ENCODE measurements at places on chromosomes 1 and 21.

DNA sequence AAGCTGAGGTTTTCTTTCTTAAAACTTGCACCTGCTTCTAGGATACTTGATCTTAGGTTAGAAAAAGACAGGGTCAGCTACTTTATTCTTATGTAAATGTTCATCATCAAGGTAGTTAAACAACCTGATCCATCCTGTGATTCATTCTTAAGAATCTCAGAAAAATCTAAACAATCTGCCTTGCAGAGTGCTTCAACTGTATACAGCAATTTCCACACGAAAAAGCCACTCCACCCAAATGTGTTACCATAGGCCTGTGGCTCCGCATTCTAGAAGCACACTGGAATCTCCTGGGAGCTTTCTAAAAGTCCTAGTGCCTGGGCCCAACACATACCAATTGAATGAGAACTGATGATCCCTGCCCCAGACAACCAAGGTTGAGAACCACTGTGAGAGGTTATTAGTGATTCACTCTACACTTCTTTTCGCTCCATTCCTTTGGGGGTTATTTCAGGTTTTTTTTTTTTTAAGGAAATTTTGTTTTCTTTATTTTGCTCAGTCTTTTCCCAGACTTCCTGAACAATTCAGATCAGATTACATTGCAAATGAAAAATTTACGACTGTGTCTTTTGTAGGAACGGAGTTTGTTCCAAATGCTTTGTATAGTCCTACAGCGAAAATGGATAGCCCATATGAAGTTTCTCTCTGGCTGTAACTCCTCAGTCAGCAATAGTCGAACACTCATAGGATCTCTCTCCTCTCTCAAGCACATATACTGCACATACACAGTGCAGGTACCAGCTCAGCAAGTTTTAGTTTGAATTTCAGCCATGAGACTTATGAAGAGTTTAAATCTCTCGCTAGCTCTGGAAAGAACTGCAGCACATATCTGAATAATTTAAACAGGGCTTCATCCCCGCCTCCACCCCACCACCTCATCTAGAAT, 16.1 kb downstream of the SMYD2 start:
- peak; percentile 67 for DNase-seq

DNA sequence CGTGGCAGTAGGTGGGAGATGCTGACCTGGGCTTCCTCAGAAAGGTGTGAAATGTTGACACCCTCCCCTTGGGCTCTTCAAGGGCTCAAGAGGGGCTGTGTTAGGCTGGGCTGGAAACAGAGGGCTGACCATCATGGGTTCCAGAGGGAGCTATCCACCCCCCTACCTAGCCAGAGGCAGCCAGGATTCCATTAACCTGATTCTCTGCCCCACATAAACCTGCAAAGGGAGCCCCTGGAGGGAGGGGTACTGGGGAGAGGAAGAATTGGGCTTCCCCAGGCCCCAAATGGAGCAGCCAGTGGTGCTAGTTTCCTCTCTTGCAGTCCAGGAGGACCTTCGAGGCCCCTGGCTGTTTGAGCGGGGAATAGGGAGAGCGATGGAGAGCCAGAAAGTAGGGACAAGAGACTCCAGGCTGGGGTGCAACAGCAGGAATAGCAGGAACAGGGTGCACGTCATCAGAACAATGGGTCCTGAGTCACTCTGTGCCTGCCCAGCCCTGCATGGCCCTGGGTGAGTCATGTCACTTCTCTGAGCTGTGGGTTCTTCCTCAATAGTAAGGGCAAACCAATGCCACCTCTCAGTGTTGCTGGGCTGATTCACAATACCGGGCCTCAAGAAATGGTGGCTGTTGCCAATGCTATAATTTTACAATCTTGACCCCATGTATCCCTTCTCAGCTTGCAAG, 121.2 kb downstream of the EPHB2 start:
- peak; percentile 86 for DNase-seq

- DNase-seq = peak; percentile 90
Observed at GRCh38 chr1:33099290-33100118, 18.6 kb downstream of the AZIN2 start.

DNA sequence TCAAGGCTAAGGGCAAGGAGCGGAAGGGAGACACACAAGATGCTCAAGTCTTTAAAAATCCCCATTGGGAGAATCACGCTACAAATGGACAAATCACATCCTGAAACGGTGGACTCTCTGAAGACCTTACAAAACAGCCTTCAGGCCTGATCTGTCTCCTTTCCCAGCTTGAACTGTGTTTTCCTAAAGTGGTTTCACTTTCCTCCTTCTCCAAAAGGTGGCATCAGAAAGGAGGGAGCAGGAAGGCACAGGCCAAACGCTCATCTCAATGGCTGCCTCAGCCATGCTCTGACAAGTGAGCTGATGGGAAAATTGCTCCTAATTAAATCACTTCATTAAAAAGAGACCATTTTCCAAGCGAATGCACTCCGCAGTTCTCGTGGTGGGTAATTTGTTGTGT, 47.7 kb downstream of the UTP25 start:
- peak; percentile 40 for DNase-seq

DNA sequence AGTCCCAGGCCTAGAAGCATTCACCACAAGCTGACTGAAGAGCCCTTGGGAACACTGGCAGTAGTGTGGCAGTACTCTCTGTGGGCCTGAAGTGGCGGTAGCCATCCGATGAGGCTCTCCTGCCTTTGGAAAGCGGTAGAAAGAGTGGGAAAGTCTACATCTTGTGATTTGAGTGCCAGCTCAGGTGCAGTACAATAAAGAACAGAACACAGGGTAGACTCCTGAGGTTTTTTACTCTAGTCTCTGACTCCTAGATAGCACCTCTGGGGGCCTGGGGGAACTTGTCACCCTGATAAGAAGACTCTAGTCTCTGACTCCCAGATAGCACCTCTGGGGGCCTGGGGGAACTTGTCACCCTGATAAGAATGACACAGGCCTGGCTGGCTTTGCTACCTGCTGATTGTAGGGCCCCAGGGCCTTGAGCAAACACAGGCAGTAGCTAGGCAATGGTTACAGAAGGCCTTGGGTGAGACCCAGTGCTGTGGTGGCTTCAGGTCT, 18.0 kb upstream of the IL20 start:
- DNase-seq = no peak

- no peak for DNase-seq
Observed at GRCh38 chr1:185608177-185608576, 126.0 kb upstream of the HMCN1 start.

GRCh38 chr1:155379631-155380090, 59.0 kb downstream of the RUSC1 start:
- DNase-seq = peak; percentile 74

GRCh38 chr1:233655301-233655740, 41.4 kb downstream of the KCNK1 start:
- DNase-seq = no peak

DNA sequence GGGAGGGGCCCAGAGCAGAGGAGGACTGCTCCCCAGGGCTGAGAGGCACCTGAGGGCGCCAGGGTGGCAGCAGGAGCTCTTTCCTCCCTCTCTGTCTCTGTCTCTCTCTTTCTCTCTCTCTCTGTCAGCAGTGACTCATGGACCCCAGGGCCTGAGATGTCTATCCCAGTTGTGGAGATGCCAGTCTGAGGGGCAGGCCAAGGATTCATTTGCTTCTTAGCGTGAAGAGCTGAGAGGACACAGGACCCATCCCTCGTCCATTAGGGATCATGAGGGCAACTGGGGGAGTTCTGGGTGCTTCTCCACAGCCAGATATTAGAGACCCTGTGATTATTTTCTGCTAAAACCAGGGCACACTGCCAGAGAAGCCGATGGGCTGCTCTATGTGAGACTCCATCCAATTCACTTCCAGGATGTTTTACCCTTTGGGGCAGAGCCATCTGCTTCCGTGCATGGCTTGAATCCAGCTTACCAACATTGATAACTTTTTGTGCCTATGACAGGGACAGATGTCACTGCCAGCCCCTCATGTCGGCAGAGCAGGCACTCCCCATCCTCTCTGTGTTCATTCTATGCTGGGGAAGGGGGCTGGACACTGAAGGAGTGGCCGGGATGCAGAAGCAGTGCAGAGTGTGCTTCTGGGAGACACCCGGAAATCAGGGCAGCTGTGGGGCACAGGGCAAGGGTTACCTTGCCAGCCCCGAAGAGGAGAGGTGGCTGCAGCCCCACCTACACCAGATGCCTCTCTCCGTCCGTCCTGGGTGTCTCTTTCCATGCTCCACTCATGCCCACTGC, 4.1 kb upstream of the PCBP3 start:
- DNase-seq = no peak

DNA sequence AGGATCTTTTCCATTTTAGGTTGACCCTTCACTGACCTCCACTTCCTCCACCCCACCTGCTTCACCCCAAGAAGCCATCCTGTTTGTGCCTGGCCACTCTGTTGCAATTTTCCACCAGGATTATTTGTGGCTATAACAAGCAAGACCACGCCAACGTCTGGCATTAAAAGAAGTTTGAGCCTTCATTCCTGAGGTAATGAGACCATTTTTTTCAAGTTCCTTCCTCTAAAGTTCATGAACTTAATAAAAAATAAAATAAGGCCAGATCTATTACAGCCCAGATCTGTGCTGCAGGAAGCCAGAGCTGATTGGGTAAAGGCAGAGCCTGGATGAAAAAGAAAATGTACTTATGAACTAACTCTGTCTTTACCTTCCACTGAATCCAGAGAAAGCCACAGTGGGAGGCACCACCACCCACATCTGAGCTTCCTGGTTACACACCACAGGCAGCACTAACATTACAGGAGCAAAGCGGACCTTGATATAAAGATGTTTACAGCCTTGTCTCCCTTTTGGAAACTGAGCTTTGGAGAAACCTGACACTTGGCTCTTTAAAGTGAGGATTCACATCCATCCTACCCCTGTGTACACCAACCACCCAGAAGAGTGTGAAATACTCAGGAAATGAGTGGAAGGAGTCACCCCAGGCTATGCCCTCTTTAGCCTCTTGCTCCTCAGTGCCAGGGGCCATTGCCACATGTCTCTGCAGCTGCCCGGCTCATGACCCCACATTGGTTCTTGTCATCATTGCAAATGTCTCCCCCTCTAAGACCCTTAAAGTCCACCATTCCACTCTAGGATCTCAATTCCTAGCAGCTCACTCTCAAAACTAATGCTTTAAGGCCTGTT, 293.6 kb downstream of the PLPP3 start:
- DNase-seq = no peak

DNA sequence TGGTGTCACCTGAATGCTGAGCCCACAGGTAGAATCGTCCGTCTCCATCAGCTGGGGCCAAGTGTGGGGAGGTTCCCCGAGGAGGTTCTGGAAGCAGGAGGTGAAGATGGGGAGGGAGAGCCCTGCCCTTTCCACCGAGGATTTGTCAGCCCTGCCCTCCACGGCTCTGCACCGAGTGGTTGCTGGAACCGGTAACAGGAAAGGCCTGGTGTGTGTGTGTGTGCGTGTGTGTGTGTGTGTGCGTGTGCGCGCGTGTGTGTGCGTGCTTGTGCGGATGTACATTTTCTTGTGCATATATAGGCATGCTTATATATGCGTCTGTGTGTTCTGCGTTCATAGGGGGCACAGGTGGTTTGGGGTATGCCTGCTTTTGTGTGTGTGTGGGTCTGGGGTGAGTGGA, 3.5 kb downstream of the NBL1 start:
- DNase-seq = no peak

- DNase-seq = no peak
Observed at GRCh38 chr1:169060043-169060722, 46.3 kb upstream of the ATP1B1 start.

GRCh38 chr1:94925004-94925403, 1.9 kb downstream of the CNN3 start:
- DNase-seq = no peak

- DNase-seq = no peak
Observed at GRCh38 chr1:38656726-38657125, 202.8 kb downstream of the RRAGC start.

DNA sequence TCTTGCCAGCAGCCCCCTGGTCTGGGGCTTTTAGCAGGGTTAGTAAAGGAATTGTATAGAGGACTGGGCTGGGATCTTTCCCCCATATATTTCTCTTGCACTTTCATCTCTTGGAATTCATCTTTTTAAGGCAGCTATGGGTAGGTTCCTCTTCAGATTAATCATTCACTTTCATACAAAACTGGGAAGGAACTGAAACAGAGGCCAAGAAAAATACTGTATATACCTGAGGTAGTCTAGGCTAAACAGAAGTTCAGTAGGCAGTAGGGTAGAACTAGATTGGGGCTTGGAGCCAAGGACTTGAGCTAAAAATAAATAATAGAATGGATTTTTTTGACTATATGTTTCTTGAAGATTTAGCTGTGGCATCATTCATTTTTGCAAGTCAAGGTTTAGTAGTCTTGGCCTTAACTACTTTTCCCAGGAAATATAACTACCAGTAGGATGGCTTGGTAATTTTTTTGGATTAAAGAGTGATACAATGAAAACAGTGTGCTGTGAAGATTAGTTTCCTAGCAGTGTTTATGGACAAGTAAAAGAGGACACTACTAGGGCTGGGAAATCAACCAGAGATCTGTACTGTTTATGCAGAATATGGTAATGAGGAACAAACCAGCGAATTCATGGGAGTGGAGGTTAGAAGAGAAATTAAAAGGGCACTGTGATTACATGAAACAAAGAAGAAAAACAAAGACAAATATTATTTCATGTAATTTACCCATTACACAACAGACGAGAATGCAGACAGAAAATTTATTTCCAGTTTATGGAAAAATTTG, 50.9 kb upstream of the PTGS2 start:
- no peak for DNase-seq

DNA sequence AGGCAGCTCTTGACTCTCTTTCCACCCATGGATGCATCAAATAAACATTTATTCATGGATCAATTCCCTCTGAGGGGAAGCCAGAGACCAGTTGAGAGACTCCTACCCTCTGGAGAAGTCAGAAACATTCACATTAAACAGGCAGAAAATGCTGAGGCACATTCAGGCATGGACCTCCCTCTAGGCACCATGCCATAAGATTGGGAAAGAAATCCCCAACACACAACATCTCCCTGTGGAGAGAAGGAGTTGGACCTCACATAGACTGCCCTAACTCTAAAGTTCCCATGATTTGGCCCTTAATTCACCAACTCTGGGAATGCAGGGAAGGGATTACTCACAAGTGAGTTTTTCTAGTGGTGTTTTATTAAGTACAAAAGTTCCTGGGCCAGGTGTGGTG, 415.3 kb upstream of the C1orf87 start:
- no peak for DNase-seq

- no peak for DNase-seq
Observed at GRCh38 chr1:228226956-228227791, 19.3 kb downstream of the OBSCN start.

DNA sequence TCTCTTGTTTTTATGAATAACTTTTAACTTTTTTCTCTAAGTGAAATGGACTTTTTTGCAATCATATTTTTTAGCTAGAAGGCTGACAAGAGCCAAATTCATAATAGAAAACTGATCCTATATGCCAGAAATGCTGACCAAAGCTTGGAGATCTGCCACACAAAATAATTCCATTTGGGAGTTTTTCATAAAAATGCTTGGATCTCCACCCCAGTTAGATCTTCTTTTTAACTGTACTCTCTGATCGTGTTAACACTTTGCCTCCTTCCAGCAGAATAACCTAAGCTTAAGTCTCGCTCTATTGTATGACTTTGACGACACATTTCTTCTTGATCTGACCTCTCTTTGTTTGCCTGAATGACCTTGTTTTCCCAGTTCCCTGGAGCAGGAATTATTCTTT, 16.8 kb downstream of the FLG2 start:
- no peak for DNase-seq

GRCh38 chr1:208219098-208219658, 25.0 kb downstream of the PLXNA2 start:
- no peak for DNase-seq

All from hepatic stellate cell (primary cell).